Stimulated activated CD8-positive, alpha-beta memory T cell treated with anti-CD3 and anti-CD28 coated beads, Interleukin-4, amount 100 ng/mL, for 4 hours (primary cell): ENCODE measurements at places on chromosomes 5 and 9.

- no peak for DNase-seq
Measured at GRCh38 chr9:4887556-4887955, 94.8 kb downstream of the RCL1 start.

DNA sequence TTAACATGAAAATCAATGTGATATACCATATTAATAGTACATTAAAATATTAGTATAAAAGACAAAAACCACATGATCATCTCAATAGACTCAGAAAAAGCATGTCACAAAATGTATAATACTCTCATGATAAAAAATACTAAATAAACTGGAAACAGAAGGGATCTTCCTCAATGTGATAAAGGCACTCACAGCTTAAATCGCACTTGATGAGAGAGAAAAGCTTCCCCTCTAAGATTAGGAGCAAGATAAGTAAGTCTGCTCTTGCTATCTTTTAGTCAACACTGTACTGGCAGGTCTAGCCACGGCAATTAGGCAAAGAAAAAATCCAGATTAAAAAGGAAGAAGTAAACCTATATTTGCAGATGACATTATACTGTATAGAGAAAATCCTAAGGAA is 21.8 kb upstream of the MSH3 start:
- DNase-seq, result no peak

GRCh38 chr5:56633950-56634349 is 181.4 kb upstream of the MAP3K1 start:
- DNase-seq, result no peak

DNA sequence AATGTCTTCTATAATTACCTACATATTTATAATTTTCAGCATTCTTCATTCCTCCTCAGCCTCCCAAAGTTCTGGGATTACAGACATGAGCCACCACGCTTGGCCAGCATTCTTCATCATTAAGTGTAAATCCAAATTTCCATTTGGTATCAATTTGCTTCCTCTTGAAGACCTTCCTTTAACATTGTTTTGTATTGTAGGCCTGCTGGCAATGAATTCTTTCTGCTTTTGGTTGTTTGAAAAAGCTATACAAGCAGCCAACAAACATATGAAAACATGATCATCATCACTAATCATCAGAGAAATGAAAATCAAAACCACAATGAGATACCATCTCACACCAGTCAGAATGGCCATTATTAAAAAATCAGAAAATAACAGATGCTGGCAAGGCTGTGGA is 56.4 kb downstream of the GCNT4 start:
- DNase-seq, result no peak

DNA sequence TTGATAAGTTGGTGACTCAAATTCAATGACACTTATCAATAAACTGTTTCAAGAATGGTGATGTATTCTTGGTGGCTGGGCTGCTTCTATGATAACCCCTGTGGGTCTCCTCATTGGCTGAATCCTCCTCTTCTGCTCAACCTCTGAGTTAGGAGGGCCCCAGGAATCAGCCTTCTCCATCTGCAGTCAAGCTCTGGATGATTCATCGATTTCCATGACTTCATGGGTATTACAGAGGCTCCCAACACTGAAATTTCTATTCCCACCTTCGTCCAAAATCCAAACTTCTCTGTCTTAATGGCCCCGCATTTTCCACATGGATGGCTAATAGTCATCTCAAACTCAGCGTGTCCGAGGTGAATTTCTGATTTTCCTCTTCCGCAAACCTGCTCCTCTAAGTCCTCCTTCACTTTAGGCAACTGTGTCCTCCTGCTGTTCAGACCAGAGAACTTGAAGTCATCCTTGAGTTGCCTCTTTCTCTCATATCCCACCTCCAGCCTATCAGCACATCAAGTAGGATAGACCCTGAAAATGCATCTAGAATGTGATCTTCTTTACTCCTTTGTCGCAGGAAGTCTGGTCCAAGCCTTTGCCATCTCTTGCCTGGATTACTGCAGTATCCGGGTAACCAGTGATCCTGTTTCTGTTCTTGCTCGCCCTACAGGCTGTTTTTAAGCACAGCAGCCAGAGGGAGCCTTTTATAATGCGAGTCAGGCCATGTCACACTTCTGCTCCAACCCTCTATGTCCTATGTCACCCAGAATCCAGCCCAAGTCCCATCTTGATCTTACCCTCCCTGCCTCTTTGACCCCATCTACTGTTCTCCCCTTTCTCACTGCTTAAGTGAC is 41.4 kb upstream of the IL7R start:
- DNase-seq, result no peak

GRCh38 chr9:13013991-13014883 is 239.4 kb downstream of the LURAP1L start:
- DNase-seq, result no peak

DNA sequence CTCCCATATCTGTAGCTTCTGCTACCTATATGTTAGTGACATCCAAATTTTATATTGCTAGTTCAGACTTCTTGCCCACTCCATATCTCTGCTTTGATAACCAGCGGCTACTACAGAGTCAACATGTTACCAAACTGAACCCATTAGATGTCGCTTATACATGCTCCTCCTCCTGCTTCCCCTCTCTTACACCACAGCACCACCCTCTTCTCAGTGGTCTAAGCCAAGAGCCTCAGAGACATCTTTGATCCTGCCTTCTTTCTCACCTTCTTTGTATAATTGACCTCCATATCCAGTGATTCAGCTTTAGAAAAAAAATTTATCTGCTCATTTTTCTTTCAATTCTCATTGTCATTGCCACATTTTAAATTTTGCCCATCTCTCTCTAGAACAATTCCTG is 408.2 kb upstream of the TLE4 start:
- no peak for DNase-seq

GRCh38 chr5:133238426-133239205 is 186.8 kb downstream of the HSPA4 start:
- no peak for DNase-seq

DNA sequence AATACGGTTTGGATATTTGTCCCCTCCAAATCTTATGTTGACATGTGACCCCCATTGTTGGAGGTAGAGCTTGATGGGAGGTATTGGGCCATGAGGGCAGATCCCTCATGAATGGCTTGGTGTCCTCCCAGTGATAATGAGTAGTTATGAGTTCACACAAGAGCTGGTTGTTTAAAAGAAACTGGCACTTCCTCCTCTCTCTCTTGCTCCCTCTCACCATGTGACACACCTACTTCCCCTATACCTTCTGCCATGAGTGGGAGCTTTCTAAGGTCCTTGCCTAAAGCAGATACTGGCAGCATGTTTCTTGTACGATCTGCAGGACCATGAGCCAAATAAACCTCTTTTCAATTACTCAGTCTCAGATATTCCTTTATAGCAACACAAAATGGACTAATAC is 132.0 kb downstream of the PIK3R1 start:
- DNase-seq, result no peak

GRCh38 chr5:75053304-75054133 is 1.2 kb upstream of the GCNT4 start:
- DNase-seq, result no peak

DNA sequence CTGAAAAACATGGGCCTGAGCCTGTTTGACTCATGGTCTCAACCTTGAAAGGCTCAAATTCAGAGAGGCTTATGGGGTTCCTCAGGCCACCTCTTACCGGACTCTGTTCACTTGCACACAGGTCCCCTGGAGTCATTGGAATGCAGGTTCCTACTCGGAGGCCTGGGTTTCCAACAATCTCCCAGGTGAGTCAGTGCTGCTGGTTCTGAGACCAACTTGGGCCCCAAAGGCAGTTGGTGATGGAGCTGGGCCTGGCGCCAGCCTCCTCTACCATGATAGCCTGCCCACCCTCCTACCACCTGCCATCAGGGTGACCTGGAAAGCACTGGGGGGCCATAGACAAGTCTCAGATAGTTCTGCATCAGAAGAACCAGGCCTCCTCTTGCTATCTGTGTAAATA is 188.4 kb downstream of the RGS3 start:
- no peak for DNase-seq

GRCh38 chr5:135881819-135882218 is 13.8 kb downstream of the IL9 start:
- no peak for DNase-seq

GRCh38 chr9:8284884-8285283 is 485.3 kb upstream of the DMAC1 start:
- DNase-seq, result no peak

DNA sequence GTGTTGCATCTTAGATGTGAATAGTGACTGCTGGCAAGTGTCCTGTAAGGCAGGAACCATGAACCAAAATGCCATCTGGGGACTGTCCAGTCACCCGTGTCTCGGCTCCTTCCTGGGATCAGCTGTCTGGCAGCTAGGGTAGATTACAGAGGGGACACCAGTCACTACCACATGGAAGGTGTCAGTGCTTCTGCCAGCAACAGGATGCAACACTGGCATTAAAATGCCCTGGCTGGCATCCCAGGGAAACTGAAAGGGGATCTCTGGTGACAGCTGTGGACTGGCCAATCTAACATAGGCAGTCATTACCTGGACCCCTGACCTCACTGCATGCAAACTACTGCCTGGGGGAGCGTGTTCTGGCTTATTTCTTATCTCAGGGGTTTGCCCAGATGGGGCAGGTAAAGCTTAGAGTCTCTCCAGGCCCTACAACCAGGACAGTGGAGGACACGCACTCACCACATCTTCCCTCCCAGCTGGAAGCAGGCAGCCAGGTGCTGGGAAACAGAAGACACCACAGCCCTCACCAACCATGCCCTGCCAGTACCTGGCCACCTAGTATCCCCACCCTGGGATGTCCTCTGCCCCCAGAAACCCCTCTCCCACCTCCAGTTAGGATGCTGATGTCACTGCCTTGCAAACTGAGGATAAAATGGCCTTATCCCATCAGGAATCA is 83.8 kb downstream of the SEMA4D start:
- no peak for DNase-seq

GRCh38 chr5:124956471-124957029 is 210.1 kb upstream of the ZNF608 start:
- no peak for DNase-seq

DNA sequence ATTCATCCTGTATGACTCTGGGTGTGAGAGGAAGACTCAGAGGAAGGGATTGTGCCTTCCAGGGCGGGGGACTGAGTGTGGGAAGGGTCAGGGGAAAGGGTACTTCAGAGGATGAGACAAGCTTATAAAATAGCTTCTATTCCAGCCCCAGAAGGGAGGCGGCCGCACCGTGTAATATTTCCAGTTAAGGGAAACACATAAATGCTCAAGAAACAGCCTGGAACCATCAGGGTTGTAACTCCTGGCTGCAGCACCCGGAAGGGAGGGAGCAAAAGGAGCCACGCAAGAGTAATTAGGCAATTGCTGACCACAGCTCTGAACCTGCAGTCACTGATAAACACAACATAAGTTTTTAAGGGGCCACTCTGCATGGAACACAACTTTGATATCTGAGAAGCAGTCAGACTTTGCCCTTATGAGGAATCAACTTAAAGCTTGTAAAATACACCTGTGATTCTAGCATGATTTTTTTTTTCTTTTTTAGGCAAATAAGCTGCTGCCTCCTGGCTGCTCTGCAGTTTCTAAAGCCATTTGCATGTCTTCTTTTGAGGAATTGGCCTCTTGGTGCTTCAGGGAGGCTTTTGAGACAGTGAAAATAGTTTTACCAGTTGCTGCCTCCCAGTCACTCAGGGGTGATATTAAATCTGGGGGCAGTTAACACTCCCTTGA is 382.7 kb downstream of the ENC1 start:
- no peak for DNase-seq

GRCh38 chr5:83281658-83282057 is 189.9 kb upstream of the VCAN start:
- DNase-seq, result no peak

DNA sequence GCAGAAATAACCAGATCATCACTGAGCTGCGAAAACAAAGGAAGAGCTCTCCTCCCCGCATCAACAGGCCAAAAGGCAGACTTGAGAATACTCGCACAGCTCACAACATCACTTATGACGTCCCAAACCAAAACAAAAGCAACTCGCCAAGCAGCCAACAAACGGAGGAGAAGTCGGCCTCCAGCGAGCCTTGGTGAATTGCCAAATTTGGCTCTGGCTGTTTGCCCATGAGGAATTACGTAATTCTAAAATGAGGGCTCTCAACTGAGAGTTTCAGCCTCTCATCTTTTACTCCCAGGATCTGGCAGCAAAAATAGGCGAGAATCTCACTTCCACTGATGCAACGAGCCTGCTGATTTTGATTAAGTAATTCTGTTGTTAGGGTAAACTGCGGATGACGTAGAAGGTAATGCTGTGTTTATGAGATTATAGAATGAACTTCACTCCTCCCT is 51.7 kb upstream of the SEMA6A start:
- no peak for DNase-seq

DNA sequence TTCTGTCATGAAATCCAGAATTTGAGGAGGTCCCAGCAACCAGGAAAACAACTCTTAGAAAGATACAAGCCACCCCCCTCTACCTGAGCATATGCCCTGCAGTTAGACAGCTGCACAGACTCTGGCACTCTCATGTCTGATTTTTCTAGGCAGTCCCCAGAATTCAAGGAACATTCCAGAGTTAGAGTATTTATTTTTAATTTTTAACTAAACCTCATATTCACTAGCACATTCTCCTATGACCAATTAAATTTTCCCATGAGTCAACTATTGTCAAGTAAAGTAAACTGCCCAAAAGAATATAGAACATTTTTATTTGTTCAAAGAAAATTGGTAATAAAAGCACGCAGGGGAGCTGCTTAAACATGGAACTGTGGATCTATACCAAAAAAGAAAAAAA is 490.5 kb upstream of the SEMA6A start:
- DNase-seq, result no peak

GRCh38 chr9:125332527-125332926 is 70.9 kb downstream of the GAPVD1 start:
- DNase-seq, result no peak

GRCh38 chr5:145557345-145557744 is 277.8 kb downstream of the PRELID2 start:
- DNase-seq, result no peak

- DNase-seq, result no peak
Measured at GRCh38 chr5:124342027-124342471, 404.4 kb downstream of the ZNF608 start.

DNA sequence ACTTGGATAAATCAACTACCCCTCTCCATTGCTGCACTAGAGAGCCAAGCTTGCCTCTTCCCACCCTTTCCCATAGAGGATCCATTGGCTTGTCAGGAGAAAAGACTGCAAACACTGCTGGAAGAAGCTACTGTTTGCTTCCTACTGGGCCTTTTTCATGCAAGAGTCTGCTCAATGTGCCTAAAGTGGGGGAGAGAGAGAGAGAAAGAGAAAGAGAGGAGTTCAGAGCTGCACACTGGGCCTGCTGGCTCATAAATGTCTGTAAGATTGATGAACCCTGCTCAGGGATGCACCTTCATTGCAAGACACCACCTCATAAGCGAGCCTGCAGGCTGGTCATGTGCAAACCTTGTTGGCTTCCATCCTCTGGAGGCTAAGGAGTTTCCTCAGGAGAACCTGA is 269.4 kb downstream of the ZNF608 start:
- no peak for DNase-seq

DNA sequence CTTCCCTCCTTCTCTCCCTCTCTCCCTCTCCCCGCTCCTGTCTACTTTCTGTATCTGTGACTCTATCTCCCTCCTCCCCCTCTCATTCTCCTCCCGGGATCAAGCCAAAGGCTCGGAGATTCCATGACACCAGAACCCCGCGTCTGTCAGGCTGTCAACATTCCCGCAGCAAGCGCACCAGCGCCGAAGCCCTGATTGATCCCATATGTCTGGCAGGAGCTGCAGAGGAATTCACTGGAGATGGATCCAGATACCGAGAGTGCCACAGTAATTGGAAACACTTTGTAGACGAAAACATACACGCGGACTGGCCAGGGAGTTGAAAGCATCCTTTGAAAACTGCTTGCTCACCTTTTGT is 300 bp upstream of the SVEP1 start:
- DNase-seq, result no peak

- DNase-seq, result no peak
Measured at GRCh38 chr5:77218263-77218662, 7.8 kb downstream of the PDE8B start.
